Stimulated activated CD8-positive, alpha-beta memory T cell treated with anti-CD3 and anti-CD28 coated beads, Interleukin-4, amount 100 ng/mL, for 1 hour (primary cell): ENCODE measurements at places on chromosomes 4 and X.

DNA sequence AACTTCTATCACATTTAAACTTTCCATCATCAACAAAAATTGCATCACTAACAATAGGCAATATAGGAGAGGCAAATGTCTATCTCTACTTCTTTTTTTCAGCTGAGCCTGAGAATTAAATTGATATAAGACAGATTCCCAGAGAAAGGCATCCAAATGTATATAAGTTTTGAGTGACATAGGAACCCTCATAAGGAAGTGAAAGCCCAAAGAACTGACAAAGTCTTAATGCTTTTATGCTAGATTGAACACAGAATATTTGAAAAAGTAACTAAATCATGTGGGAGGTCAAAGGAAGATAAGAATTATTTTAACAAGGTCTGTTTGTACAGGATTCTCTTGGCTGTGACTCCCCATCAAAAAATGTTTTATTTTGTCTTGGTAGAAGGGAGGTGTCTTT, 714.9 kb downstream of the GRXCR1 start:
- no peak for DNase-seq

- no peak for DNase-seq
These were observed 62.0 kb downstream of the MBNL3 start for GRCh38 chrX:132426695-132427281.

- DNase-seq = no peak
These were observed 4.5 kb downstream of the PRRG3 start for GRCh38 chrX:151699746-151700145.

DNA sequence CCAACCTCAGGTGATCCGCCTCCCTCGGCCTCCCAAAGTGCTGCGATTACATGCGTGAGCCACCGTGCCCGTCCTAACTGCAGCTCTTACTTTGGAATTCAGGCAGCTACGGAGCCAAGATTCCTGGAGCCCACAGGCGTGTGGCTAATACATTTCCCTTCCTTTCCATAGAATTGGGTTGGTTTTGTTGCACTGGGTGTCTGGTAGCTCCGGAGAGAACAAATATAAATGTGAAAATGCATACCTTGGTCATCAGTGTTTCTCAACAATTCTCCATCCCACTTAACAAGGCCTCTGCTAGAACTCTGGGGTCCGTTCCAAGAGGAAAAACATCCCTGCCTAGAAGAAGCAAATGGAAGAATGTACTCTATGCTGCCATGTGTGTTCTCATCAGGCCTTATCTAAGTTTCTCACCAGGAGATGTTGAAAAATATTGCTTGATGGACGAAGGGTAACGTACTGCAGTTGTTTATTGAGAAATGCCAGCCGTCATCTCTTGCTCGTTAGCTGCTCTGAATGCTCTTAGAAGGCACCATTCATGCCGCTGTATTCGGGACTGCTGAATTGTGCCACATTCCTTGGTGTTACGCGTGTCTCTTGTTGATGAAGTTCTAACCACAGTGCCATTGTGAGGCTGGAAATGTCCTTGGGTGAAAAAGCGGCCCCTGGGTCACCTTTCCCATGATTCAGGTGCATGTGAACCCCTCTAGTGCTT, 50.5 kb upstream of the CD99 start:
- no peak for DNase-seq

DNA sequence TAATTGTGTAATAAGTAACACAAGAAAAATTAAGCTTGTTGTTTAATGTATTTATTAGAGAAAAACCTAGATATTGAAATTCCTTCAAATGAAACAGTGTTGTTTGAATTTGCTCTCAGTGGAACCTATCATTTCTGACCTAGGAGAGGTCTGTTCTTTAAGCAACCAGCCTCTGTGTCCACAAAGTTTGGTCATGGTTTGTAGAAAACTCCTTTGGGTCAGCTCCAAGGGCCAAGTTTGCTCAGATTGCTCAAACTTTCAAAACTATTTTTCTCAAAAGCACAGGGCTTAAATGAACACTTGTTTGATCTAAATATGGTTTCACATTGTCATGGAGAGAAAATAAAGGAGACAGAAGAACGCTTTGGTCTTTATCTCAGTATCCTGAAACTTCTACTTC, 29.6 kb upstream of the RPL34 start:
- DNase-seq = no peak

GRCh38 chrX:150362599-150363481, at the start of gene MAMLD1:
Gene MAMLD1, plus strand, starts transcription at chrX:150363317. Its CDS starts 82,200 bp downstream, at chrX:150445517.
- no peak for DNase-seq

- DNase-seq = no peak
These were observed 321.7 kb upstream of the FSTL5 start for GRCh38 chr4:162485486-162485885.

DNA sequence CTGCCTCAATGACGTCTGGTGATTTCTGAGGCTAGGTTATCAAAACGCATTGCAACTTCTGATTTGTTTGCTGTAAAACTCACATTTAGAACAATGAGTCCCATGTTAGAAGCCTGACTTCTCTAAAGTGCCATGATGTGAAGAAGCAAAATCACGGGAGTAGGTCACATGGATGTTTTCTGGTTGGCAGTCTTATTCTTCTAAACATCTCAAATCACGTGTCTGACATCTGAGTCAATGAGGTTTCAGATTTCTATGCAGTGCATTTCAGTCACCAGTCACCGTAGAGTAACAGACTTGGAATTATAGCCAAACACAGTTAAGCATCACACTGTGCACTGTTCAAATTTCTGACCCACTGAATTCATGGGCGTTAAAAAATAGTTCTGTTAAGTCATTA, 482.1 kb downstream of the TMA16 start:
- no peak for DNase-seq

DNA sequence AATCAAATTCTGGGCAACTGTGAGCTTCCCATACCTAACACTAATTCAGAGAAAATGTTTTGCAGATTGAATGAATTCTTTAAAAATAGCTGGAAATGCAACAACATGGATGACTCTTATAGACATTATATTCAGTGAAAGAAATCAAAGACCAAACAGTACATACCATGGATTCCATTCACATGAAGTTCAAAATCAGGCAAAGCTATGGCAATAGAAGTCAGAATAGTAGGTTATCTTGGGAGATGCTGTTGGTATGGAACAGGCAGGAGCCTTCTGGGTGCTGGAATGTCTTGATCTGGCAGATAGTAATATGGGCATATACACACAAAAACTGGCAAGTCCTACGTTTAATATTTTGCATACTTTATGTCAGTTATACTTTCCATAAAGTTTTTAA, 25.5 kb upstream of the CBLL2 start:
- no peak for DNase-seq

DNA sequence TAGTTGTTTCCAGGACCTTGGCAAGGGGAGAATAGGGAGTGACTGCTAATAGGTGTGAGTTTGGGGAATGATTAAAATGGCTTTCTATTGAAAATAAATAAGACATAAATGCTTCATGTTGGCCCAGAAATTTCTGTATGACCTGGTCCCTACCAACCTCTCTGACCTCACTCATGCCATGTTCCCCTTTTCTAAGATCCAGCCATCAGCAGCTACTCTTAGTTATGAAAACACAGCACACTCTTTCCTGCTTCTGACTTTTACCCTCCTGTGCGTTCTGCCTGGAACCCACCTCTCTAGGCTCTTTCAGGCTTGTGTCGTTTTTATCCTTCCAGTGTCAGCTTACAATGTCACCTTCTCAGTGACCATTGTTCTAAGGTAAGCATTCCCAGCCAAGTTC, 14.8 kb upstream of the CXCL5 start:
- DNase-seq = no peak

GRCh38 chr4:8297691-8298485, 28.3 kb downstream of the HTRA3 start:
- no peak for DNase-seq

DNA sequence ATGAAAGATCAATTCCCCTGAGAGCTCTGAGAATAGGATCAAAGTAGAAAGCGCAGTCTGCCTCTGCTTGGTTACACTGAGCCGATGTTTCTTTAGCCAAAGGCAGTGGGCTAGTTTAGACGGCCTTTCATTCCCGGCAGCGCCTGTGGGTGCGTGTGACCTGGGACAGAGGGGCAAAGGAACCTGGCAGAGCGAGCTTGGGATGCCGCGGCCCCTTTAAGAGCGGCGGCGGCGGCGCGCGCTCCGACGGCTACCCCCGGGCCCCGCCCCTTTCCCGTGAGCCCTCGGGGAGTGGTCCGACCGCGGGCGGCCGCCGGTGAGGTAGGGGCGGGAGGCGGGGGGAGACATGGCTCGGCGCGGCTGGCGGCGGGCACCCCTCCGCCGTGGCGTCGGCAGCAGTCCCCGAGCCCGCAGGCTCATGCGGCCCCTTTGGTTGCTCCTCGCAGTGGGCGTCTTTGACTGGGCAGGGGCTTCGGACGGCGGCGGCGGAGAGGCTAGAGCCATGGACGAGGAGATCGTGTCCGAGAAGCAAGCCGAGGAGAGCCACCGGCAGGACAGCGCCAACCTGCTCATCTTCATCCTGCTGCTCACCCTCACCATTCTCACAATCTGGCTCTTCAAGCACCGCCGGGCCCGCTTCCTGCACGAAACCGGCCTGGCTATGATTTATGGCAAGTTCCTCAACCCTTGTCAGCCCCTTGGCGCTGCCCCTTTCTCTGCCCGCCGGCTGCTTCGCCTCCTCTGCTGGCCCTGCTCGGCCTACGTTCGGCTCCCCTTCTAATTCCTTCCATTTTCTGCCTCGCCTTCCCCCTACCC, at the start of gene SLC9A6:
Gene SLC9A6 (plus strand): TSS at position 279 of the 816 bp plus-strand sequence. CDS start 224 bp downstream, at position 503.
- DNase-seq = peak; percentile 23

DNA sequence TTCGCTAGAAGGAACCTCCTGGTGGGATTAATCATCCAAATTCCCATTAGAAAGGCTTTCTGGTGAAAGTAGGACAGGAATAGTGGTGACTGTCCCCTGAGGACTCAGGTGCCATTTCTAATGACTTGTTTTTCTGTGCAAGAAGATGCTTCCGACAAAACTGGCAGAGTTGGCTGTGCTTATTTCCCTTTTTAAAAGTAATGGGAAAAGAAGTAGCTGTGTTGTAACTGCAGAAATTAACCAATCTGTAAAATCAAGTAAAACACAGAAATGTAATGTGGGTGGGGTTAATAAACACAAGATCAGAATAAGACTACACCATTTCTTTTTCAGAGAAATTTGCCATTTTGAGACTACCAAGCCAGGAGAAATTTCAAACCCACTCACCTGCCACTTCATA, 55.0 kb upstream of the FAM9B start:
- no peak for DNase-seq

GRCh38 chr4:92182006-92182735, 121.6 kb upstream of the GRID2 start:
- no peak for DNase-seq

- DNase-seq = no peak
These were observed 20.2 kb downstream of the IRAK1 start for GRCh38 chrX:153999359-154000037.

DNA sequence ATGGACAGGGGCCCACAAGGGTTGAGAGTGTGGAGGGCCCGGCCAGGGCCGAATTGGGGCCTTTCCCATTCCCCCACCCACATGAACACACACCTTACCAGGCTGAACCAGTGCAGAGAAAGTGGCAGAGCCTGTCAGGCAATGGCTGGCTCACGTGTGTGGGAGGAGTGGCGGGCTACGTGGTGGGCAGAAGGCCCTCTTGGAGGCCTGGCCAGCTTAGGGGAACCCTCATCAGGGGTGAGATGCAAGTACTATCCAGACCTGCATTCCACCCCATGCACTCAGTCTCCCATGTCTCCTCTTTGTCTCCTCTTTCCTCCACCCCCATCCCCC, 965 bp downstream of the TCEAL4 start:
- no peak for DNase-seq

GRCh38 chrX:16786791-16787735, 797 bp downstream of the TXLNG start:
- no peak for DNase-seq
